Stimulated activated CD8-positive, alpha-beta memory T cell treated with anti-CD3 and anti-CD28 coated beads, Interleukin-4, amount 100 ng/mL, for 24 hours (primary cell): ENCODE measurements at places on chromosomes 16 and 17.

- DNase-seq, result no peak
Observed at GRCh38 chr16:19400711-19401110, 17.0 kb upstream of the TMC5 start.

DNA sequence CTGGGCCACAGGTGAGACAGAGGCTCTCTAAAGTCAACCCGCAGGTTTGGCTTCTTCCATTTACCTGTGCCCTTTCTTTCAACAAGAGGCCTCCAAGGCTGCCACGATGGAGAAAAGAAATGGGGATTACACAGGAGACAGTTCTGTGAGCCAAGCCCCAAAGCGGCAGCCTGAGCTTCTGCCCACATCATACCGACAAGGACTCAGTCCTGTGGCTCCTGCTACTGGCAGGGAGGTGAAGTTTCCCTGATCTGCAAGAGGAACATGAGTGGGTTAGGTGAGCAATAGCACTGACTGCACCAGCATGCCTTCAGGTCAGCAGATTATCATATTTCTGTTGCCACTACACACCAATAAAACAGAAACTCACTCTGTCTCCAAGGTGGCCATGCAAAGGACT, 800.0 kb downstream of the KCNJ18 start:
- DNase-seq, result no peak

- no peak for DNase-seq
Observed at GRCh38 chr16:54284931-54285413, 1.6 kb downstream of the IRX3 start.

DNA sequence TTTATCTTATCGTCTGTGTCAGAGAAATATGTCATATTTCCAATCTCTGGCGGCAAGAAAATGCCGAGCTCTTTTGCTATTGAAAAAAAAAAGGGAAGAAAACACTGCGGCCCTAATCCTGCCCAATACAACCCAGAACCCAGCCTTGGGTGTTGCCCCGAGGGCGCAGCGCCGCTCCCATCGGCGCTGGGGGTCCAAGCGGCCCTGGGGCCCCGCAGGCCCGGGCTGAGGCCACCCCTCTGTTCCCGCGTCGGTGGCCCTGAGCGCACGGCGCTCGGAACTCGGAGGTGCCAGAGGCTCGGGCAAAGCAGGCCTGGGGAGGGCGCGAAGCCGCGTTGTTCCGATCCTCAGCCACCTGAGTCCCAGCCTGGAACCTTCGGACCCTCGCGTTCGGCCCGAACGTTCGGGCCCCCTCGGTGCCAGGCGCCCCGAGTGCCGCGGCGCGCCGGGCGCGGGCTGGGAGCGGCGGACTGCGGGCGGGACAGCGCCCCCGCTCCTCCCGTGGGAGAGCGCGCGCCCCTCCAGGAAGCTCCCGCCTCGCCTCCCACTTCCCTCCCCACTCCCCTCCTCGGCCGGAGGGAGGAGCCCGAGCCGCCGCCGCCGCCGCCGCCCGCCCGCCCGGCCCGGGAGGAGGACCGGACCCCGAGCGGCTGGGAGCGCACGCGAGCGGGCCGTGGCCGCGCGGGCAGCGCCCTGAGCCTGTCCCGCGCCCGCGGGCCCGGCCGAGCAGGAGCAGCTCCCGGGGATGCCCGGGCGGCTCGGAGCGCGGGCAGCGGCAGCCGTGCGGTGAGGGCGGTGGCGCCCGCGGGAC, at the start of gene CPNE2:
CPNE2 (plus strand) TSS at position 609 of the 811 bp plus-strand sequence. CDS start 18,160 bp downstream, outside the sequence.
- no peak for DNase-seq
